ENCODE measurements at places on chromosomes 1 and 21.

GRCh38 chr1:150808846-150809245, 786 bp upstream of the CTSK start:
- DNase-seq = no peak

- DNase-seq = peak; percentile 97
Measured at GRCh38 chr1:39398278-39399021, 93.0 kb upstream of the BMP8A start.

DNA sequence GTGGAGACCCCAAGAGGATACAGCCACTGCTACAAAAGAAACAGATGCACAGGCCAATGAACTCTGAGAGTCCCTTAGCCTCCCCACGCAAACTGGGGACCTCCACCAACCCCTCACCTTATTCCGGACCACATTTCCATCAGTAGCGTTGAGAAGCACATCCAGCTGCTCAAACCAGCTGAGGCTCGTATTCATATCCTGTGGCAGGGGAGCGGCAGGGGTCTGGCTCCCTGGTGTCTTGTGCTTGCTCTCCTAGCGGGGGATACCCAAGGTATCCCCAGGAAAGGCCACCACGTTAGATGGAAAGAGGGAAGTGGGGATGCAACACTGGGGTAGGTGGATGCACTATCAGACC, 481 bp downstream of the CCDC163 start:
- DNase-seq = no peak

GRCh38 chr1:11321656-11322491, 48.9 kb downstream of the UBIAD1 start:
- DNase-seq = no peak

GRCh38 chr21:29549614-29550013, 250.9 kb downstream of the BACH1 start:
- no peak for DNase-seq

- peak; percentile 89 for DNase-seq
Measured at GRCh38 chr1:235367000-235367908, at the start of gene TBCE. Gene TBCE (plus strand): TSS chr1:235367427. CDS start chr1:235380050, 12,623 bp downstream.
